Activated CD4-positive, alpha-beta T cell treated with anti-CD3 and anti-CD28 coated beads for 1 hour (primary cell): ENCODE measurements at places on chromosomes 6 and 20.

DNA sequence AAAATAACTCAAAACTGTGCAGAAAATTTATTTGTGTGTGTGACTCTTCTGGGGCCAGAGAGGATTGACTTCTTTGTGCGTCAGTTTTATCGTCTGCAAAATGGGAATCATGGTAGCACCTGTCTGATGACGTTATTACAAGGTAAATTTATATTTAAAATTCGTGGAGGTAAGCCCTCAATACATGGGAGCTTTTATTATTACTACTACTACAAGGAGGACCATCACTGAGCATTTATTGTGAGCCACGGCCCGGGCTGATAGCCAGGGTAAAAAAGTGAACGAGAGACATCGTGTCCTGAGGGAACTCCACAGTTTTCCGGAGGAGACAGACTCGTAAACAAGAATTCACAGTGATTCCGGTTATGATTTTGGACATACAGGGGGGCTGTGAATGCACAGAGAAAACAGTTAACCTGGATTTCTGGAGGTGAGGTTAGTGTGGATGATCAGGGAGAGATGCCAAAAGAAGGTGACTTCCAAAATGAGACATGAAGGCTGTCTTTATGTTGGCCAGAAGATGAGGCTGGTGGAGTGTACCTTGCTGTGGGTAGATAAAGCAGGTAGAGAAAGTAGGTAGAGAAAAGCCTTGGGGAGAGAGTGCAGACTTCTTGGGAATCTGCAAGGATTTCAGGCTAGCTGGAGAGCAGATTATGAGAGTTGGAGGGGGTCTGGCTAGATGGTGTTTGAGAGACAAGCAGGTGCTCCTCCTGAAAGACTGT, 10.6 kb upstream of the SERINC3 start:
- DNase-seq = no peak

DNA sequence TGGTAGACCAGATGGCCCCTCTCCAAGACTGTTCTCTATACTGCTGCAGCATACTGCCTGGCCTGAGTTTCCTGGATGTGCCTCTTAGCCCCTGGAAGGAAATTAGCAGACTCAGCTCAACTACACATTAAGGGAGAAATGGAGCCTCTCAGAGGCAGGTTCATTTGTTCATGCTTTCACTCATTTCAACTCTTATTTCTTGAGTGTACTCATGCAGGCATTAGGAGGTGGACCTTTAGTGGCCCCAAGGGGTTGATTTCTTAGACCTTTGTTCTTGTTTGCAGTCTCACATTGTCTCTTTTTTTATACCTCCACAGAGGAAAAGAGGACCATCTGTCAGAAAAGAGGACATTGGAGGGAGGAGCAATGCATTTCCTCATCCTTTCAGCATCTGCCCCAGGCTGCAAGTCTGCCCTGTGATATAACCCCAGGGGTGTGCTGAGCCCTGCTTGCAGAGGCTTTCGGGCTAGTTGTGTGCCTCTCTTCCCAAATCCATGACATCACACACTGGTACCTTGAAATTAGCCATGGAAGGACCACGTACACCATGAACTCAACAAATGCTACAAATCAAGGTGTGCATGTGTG, 456.2 kb downstream of the CD83 start:
- no peak for DNase-seq

GRCh38 chr6:29752451-29753308, 29.4 kb downstream of the HLA-F start:
- DNase-seq = peak; percentile 76

DNA sequence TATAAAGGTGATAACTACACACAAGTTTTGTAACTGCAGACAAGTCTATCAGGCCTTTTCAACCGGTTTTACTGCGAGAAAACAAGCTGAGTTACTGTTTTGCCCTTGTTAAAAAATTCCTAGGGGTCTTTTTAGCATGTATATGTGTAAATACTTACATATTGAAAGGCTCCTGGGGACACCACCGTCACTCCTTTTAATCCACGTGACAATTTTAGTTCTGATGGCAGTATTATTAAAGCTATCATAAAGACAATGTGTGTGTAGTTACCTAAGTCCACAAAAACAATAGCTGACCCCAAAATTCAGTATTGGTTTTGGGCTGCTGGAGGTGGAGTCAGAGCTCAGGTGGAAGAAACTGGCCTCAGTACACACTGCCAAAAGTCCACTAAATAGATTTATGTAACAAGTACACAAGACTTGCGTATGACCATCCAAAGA, 41.3 kb upstream of the HFE start:
- DNase-seq = no peak

- no peak for DNase-seq
These were observed 180.0 kb upstream of the UST start for GRCh38 chr6:148566664-148567350.

GRCh38 chr6:129713806-129714333, 3.9 kb upstream of the ARHGAP18 start:
- no peak for DNase-seq

DNA sequence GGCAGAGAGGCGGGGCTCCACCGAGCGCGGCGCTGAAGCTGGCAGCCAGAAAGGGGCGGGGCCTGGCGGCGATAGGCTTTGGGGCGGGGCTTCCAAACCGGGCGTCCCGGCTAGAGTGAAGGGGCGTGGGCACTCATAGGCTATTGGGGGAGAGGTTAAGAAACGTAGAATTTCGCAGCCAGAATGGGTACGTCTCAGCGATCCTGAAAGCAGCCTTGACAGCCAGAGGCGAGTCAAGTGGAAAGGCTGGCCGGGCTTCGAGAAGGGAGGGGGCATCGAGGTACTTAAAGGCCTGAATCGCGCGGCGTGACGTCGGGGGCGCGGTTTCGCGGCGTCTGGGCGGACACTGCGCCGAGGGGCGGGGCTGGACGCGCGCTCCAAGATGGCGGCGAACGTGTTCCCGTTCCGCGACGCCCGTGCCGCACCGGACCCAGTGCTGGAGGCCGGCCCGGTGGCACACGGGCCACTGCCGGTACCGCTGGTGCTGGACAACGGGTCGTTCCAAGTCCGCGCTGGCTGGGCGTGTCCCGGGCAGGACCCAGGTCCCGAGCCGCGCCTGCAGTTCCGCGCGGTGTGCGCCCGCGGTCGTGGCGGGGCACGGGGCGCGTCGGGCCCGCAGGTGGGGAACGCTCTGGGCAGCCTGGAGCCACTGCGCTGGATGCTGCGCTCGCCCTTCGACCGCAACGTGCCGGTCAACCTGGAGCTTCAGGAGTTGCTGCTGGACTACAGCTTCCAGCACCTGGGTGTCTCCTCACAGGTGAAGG, at the start of gene ACTR5:
Gene ACTR5 (plus strand): TSS at position 364 of the 764 bp plus-strand sequence. CDS start 19 bp downstream, at position 383.
- peak; percentile 95 for DNase-seq

GRCh38 chr20:49276161-49276960, 1.5 kb downstream of the ZNFX1 start:
- DNase-seq = peak; percentile 38

- DNase-seq = no peak
These were observed 112.2 kb downstream of the PCSK2 start for GRCh38 chr20:17339000-17339399.

DNA sequence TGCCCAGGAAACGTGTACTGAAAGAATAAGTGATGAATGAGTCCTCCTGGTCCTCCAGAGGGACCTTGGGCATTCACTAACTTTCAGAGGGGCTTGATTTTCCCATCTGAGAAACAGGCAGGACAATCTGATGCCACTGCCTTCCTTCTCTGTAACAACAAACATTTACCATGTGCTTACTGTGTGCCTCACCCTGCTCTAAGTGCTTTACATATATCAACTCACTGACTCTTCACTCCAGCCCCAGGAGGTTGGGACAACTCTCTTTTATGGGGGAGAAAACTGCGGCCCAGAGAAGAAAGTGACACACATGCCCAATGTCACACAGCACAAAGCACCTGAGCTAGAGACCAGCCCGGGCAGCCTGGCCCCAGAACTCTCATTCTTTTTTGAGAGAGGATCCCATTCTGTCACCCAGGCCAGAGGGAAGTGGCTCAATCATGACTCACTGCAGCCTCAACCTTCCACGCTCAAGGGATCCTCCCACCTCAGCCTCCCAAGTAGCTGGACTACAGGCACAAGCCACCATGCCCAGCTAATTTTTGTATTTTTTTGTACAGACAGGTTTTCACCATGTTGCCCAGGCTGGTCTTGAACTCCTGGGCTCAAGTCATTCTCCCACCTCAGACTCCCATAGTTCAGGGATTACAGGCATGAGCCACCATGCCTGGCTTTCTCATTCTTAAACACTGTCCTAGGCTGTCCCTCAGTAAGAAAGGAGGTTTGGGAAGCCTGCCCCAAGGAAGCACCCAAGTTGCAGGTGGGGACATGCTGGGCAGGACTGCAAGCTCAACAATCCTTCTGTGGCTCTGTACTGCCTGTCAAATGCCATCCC, 38.0 kb downstream of the NOL4L start:
- DNase-seq = no peak

GRCh38 chr6:85455471-85456026, 5.7 kb downstream of the NT5E start:
- no peak for DNase-seq

DNA sequence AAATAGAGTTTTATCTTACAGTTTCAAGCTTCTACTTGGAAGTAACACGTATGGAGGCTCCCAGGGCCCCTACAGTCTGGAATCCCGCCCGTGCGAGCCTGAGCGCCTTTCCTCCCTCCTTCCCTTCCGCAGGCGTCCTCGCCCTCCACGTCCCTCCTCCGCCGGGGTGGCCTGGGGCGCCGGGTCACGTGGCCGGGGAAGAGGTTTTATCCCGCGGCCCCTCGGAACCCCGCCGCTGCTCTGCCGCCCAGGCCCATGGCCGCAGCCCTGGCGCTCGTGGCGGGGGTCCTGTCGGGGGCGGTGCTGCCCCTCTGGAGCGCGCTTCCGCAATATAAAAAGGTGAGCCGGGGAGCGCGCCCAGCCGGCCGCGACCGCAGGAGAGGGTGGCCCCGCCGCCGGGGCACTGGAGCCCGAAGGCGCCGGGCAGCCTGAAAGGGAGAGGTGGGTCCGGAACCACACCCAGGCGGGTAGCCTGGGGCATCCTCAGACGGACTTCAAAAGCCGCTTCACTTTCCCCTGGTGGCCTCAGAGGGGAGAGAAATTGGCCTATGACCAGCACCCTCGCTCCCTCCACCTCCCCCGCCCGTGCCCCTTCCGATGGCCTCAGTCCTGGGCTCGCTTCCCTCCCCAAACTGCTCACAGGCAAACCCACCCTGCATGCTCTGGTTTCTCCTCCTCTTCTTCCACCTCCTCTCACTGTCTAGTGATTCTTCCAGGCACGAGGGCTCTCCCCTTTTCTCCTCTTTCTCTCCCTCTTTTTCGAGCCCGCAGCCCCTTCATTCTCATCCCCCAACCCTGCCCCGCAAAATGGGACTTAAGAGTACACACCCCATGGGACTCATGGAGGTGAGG, at the start of gene CLPSL2:
Gene CLPSL2 (plus strand): TSS at position 235 of the 852 bp plus-strand sequence. CDS start 21 bp downstream, at position 256.
- DNase-seq = no peak

GRCh38 chr6:144305985-144306384, 20.9 kb downstream of the UTRN start:
- no peak for DNase-seq

GRCh38 chr6:41690541-41691330, 44.7 kb downstream of the TFEB start:
- no peak for DNase-seq

GRCh38 chr6:18324706-18325042, 60.3 kb upstream of the DEK start:
- no peak for DNase-seq

DNA sequence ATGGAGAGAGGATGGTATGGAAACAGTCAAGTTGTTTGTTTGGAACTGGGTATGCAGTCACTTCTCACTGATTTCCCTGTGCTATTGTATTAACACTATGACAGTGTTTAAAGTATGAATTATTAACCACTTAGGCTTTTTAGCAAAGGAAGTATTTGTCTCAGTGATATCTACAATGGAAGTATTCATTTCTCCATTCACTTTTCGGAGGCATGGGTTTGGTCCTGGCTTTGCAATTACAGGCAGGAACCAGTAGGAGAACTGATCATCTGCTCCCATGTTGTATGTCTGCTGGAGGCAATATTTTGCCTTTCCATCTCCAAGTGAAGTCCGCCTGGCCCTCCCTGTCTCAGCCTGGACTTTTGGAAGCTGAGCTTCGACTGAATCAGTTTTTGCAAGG, 30.6 kb upstream of the EXOC2 start:
- DNase-seq = no peak

- no peak for DNase-seq
These were observed 166.8 kb upstream of the SLC22A16 start for GRCh38 chr6:110643175-110643574.

- DNase-seq = no peak
These were observed 31.8 kb downstream of the MYB start for GRCh38 chr6:135212935-135213334.

- no peak for DNase-seq
These were observed 89.7 kb upstream of the GCM1 start for GRCh38 chr6:53238311-53238710.

DNA sequence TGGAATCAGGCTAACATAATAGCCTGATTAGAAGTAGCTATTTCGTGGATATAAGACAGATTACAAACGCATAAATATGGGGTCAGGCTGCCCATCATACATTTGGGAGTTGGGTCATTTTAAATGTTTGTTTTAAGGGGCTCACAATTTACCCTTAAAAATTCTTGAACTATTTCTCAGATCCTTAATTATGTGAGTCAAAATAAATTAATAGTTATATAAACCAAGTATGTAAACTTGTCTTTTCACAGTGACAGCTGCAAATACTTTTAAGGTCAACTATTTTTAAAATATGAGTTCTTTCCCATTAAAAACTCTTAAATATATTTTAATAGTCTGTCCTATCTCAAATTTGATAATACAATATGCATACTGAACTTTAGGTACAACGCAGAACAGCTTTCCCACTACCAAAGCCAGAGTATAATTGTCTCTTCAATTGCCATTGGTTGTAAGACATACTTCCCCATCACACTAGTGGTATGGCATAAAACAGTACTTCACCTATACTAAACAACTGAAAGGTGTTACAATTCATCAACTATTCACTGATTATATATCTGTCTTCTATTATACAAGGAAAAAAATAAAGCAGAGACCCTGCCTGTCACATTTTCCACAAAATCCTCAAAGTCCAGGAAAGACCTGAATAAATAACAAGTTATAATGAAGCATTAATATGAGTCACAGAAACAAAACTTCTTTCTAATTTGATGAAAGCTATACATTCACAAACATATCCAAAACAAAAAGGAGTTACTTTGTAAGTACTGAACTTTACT, 80.8 kb upstream of the COL21A1 start:
- no peak for DNase-seq

DNA sequence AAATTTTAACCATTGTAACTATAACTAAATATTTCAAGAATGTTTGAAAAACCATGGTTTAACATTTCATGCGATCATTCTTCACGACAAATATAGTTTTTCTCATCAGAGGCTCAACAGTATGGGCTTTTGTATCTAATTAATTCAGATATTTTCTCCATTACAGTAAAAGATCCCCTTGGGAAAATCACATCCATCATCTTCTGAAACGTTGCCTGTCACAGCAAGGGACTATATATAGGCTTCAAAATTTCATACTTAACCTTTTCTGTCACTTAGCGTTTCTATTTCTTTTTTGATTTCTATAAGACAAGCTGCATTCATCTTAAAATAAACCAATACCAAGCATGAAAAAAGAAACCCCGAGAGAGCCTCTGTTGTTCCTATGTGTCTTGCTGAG, 710.0 kb downstream of the PRKN start:
- no peak for DNase-seq

DNA sequence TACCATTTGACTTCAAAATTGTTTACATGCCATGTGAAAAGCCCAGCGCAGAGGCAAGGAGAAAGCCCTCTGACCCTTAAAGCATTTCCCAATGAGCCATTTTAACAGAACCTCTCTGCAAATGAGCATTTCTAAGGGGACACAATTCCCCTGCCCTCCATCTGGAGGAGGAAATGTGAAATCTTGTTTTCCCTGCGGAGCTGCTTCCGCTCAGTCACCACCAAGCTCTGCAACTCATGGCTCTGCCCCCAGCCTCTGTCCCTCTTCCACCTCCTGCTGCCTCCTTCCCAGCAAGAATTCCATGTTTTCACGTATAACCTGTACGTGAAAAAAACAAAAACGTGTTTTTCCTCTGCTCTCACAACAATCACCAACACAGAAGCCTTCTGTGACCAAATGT, 12.3 kb downstream of the RIN2 start:
- no peak for DNase-seq
